ENCODE measurements at places on chromosomes 2 and 18.

DNA sequence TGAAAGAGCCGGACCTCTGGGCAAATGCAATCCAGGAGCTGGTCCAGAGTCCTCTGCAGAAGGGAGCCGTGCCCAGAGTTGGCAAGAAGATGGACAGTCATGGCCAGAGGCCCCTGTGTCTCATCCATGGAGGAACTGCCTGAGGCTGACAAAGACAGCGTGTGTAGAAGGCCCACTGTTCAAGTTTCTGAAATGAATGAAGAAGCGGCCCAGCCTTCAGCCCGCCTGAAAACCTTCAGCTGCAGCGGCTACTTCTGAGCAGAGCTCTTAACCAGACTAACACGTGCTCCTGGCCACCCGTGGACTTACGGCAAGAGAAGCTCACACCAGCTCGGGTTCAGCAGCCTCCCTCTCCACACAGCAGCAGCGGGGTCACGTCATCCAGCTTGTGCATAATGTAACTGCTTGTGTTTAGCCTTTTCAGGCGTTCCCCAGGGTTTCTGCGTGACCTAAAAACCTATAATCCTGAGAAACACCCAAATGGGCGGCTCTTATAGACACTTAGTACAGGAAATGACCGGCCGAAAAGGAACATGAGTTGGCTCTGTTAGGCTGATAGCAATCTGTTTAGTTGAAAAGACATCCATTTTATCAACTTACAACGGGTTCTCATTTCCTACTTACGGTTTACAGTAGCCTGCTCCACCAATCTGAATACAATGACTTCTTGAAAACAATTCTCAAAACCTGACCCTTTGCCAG lies at the start of gene FAM124B:
FAM124B (minus strand) TSS at position 467 of the 702 bp plus-strand sequence; CDS start at position 128, 339 bp downstream.
- no peak for DNase-seq

DNA sequence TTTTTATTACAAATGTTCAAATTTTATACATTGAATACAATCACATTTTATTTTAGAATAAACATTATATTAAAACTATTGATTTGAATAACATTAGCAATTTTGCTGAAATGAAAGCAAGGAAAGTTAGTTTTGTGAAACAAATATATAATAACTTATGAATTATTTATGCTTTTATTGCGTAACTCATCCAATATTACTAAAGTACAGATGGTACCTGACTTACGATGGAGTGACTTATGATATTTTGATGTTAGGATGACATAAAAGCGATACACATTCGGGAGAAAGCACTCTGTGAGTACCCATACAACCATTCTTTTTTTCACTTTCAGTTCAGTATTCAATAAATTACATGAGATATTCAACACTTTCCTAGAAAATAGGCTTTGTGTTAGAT lies 26.5 kb downstream of the GPR39 start:
- DNase-seq, result no peak

DNA sequence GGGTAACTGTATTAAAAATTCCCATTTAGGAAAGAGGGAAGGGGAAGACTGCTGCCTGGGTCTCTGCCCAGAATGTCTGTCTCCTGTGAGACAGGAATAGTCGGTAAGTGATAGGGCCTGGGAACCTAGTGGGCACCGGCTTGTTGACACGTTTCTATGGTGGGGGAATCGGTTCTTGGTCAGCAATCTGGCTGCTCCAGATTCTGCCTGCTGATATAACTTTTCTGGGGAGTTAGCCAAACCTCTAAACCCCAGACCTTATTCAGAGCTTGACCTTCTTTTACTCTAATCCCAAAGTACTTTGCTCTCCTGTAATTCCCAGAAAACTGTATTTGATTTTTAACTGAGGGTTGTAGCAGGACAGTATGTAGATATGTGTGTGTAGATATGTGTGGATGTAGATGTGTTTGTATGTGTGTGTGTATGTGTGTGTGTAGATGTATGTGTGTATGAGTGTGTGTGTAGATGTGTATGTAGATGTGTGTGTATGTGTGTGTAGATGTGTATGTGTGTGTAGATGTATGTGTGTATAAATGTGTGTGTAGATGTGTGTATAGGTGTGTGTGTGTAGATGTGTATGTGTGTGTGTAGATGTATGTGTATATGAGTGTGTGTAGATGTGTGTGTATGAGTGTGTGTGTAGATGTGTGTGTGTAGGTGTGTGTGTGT lies 61.8 kb upstream of the TXNDC2 start:
- DNase-seq, result no peak

GRCh38 chr2:207467716-207468347 lies 61.9 kb upstream of the CREB1 start:
- DNase-seq, result no peak

DNA sequence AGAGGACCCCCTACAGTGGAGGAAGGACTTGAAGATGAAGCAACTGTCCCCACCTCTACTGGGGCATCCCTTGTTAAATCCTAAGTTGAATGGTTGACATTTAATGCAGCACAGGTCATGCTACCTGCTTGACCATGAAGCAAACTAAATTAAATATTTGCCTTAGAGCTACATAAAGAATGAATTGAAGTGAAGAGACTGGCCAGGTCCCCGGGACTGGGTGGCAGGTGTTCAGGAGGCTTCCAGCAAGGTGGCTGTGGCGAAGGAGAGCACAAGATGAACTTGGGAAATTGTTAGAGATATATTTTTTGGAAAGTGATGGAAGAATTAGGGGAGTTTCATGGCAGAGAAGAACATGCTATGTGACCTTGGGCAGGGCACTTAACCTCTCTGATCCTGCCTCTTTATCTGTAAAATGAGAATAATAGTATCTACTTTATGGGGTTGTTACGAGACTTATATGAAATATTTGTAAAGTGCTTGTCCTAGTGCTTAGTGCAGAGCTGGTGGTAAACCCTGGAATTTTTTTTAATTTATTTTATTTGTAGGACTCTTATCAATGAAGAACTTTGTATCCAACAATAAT lies 37.3 kb downstream of the EFR3B start:
- DNase-seq, result no peak

DNA sequence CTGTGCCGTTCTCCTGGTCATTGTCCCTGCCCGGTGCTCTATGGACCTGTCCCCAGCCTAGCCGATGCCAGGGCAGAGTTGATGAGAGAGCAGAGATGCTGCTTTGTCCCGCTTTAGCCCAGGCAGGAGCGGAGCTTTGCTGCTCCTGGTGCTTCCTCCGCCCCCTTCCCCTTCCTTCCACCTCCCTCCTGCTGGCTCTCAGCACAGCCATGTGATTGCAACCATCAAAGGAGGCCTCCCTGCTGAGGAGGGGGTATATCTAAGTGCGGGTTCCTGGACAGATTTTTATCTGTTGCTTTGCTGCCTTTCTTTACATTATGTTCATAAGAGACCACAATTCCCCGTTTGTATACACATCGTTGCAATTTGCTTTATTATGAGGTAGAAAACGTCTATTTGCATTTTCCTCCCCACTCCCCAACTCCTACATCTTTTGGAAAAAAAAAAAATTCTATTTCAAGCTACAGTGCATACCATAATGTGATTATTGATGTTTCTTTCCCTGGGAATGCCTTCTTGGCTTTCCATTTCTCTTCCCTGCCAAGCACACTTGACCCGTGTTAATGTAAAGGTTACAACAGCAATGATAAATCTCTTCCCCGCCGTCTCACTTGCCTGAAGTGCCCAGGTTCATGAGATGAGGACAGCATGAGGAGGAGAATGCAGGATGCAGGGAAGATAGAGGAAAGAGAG lies 25.4 kb downstream of the ALPK2 start:
- no peak for DNase-seq

Data from NCI-H1105 (cell line).